ENCODE measurements at places on chromosomes 2 and 18.

DNA sequence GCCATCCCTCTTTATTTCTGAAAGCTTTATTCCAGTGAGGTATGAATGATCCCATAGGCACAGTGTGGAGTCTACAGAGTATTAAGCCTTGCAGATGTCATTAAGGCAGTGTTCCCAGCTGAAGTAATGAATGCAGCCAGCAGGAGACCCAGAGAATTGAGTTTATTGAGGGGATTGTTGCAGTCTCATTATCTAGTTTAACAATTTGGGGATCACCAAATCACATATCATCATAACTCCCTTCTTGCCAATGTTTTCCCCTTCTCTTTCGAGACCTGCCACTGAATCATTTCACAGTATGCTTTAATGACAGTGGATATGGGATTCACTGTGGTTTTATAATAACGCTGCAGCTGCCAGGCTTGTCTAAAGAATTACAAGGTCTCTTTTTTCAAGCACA, 249.3 kb upstream of the FSHR start:
- DNase-seq, result no peak

DNA sequence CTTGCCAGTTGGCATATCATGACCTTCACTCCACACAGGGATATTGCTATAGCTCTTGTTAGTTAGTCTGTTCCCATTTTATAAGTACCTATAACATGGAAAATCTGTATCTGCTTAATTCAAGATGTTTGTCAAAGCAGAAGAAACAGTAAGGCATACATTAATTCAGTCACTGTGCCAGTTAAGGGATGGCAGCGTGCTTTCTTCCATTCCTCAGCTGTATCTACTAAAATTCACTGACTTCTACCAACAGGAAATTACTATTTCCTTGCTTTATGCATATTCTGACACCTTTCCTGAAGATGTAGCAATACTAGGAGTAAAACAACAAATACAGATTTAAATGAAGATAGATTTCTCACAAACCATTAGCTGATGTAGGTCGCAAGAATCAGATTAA, 59.9 kb downstream of the RNF152 start:
- no peak for DNase-seq

GRCh38 chr2:214477305-214477704, 66.5 kb downstream of the VWC2L start:
- DNase-seq, result no peak

- no peak for DNase-seq
These were observed 51.7 kb downstream of the NOP58 start for GRCh38 chr2:202317080-202317857.

GRCh38 chr2:205372141-205372540, 310.2 kb upstream of the NRP2 start:
- DNase-seq, result no peak
